ENCODE measurements at places on chromosomes 11 and 22.

GRCh38 chr11:66333896-66334604 is 2.2 kb downstream of the RIN1 start:
- no peak for DNase-seq

- no peak for DNase-seq
These were observed 48.8 kb upstream of the TTLL12 start for GRCh38 chr22:43235445-43236409.

DNA sequence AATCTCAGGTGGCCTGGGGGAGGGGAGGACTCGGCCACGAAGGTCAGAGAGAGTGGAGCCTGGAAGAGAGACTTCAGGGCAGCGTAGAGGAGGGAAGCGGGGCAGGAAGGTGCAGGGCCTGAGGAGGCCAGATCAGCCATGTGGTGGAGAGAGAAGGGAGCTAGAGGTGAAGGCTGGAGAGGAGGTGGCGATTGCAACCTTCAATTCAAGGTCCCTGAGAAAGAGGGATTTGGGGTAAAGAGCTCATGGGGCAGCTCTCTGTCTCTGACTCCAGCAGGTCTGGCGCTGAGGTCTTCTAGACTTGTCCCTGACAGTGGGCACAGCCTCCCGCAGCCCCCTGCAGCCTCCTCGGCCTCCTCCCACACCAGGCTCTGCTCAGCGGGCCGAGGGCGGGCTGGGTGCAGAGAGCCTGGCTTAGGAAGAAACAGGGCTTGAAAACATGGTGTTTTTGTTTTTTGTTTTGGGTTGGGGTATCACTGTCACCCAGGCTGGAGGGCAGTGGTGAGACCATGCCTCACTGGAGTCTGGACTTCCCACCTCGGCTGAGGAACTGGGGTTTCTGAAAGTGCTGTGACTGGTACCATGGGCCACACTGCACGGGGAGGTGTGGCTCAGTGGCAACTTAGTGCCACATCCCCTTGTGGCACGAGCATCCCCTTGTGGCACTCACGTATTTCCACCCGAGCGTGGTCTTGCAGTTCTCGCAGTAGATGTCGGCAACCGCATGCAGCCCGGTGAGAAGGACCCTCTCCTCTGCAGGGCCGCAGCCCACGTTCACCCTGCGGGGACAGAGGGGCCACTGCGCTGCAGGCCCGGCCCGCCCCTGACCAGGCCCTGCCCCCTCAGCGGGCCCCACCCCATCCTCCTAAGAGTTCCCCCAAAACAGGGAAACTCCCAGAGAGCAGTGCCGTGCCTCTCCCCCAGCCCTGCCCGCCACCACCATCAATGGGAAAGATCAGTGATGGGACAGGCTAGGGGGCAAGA is 32.6 kb downstream of the YPEL1 start:
- DNase-seq: no peak

DNA sequence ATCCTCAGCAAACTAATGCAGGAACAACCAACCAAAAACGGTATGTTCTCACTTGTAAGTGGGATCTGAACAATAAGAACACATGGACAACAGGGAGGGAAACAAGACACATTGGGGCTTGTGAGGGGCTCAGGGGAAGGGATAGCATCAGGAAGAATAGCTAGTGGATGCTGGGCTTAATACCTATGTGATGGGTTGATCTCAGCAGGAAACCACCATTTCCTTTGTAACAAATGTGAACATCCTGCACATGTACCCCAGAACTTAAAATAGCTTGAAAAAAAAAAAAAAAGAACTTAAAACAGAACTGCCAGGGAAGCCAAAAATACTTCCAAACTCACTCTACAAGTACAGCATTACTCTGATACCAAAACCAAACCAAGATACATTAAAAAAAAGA is 33.8 kb downstream of the CASP4 start:
- DNase-seq: no peak

DNA sequence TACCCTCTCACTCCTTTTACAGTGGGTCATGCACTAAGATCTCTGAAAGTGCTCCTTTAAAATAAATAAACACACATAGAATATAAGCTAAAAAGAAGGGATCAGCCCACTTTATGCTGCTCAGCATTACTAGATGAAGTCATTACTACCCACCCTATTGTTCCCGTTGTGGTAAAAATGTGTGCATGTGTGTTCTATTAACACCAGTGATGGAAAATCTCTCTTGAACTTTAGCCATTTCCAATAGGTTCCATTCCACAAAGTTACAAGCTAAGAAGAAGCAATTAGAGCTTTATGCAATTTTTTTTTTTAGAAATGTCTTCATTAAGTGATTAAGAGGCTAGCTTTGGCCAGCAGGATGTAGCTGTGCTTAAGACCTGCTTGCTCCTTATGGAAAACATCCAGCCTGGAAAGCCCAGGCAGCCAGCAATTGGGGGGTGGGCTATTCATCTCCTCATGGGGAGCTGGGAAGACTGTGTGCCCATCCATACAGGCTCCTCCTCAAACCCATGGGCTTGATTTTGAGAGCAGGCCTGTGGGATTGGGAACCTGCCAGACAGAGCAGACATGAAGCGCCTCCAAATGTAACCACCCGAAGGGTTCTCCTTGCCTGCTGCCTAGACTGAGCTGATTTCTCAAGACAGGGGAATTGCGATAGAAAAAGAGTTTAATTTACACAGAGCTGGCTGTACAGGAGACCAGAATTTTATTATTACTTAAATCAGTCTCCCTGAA is 92.9 kb upstream of the PARVA start:
- no peak for DNase-seq

- peak; percentile 64 for DNase-seq
These were observed 37.2 kb downstream of the CKAP5 start for GRCh38 chr11:46808799-46809431.

DNA sequence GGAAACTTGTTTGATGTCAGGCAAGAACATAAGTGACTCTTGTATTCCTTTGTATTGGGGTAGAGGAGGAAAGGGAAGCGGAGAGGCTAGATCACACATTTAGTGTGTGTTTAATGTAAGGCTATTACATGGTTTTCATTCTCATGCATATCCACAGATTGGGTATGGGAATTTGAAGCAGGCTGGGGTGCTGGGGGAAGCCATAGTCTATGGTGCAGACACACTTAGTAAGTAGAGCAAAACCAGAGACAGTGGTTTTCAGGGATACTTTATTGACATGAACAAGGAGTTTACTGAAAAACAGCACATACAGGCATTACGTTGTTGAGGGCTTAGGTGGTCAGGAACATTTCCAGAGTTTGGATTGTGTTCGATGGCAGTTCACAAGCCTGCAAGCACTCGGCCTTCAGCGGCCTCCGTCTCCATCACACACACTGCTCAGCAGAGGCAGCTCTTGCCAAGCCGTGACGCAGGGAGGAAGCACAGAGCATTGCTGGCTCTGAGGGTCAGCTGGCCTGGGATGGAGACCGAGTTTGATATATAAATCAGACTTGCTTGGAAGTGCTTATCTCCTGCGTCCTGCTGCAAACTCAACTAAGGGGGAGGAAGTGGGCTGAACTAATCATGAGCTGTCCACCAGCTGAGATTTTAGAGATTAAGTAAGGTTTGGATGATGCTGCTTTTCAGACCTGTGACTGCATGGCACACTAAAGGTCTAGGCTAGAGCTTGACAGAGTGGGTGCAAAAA is 25.3 kb downstream of the SCN3B start:
- DNase-seq: no peak

DNA sequence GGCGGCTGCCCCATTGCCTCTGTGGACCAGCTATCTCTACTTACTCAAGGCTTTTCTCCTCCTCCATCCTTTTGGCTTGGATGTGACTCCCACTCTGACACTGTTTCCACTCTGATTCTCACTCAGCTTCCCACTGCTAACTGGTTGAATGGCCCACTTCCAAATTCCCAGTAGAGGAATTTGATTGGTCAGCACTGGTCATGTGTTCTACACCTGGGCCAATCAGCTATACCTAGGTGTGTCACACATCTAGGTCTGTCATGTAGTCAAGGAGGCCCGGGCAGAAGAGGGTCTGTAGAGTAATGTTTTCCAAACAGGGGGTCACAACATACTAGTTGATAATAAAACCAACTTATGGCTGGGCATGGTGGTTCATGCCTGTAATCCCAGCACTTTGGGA is 53.3 kb downstream of the TPBGL start:
- DNase-seq: no peak

DNA sequence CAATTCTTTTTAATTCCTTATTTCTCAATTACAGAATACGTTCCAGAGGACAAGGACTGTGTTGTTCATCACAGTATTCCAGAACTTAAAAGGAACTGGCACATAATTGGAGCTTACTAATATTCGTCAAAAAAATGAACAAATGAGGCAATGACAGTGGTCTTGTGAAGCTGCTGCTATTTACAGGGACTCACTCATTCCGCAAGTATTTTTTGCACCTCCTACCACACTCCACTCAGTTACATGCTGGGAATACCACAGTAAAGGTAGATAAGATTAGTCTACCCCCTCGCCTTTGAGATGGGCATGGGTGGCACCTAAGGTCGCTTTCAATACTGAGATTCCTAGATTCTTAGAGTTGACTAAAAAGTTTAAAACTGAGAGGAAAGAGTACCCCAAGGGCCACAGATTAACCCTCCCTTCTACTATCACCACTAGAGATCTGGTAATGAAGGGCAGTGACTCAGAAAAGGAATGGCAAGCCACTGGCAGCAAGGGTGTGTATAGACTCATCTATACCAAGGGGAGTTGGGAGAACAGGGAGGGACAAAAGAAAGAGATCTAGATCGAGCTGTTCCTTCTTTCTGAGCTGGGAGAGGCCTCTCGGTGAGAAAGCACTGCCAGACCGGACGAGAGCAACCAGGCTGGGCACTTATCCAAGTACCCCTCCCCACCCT is 85.0 kb downstream of the RPL27A start:
- peak; percentile 64 for DNase-seq

- DNase-seq: peak; percentile 96
These were observed 12.2 kb upstream of the CDC42BPG start for GRCh38 chr11:64856382-64857227.

DNA sequence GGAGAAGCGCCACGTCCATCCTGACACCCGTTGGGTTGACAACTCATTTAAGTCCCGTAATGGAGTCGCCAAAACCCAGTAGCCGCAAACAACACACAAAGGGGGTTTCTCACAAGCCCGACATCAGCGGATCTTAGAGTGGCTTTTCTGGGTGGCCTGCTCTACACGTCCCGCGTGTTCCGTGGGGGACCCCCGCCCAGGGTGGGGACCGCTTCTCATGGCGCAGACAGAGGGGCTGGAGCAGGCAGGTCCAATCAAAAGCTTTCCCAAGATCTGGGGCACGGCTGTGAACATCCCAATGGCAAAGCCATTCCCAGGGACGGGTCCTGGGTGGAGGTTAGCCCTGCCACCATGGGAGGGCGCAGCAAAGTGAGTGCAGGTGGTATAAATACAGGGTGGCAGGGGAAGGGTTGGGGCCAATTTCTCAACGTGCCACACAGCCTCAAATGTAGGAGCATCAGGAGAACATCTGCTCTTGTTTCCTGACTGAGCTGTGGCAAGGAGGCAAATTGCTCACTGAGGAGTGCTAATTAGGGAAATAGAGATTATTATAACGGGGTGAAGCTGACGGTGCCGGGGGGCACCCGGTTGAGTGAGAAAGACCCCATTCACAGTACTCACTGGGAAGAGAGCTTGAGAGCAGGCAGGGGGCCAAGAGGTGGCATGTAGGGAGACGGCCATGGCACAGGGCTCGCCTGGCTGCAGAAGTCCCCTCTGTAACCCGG is 1447.2 kb downstream of the TBC1D22A start:
- no peak for DNase-seq

- no peak for DNase-seq
These were observed 76.6 kb downstream of the PKNOX2 start for GRCh38 chr11:125241104-125241503.

- no peak for DNase-seq
These were observed 28.3 kb upstream of the MS4A6A start for GRCh38 chr11:60211206-60211605.

DNA sequence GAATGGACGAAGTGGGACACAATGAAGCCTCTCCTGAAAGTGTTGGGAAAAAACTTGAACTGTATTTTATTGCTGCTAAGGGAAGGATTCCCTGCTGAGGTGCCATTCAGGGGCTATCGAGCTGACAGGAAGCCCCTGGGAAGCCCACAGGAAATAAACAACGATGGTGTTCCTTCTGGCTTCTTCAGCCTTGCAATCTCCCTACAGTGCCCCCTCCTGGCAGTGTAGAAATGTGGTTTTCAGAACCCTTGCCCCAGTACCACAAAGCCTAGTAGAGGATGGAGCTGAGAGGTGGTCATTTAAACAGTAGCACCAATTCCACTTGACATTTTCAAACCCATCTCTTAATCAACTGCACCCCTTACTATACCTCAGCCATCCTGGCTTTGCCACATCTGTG is 676.7 kb upstream of the ARHGAP42 start:
- no peak for DNase-seq

GRCh38 chr11:63855975-63856374 is 17.1 kb downstream of the MARK2 start:
- no peak for DNase-seq

DNA sequence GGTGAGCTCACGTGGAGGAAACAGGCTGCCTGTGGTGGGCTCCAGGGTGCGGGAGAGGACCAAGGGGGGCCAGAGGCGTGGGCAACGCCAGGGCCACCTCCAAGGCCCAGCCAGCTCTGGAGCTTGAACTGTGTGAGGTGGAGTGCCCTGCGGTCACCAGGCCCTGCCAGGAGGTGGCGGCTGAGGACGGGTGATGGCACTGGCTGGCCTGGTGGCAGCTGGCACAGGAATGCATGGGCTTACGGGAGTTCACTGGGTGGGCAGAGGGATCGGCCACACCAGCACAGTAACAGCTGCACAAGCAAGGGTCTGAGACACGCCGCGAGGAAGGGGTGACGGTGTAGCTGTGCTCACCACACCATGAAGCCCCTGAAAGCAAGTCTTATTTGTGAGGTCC is 15.8 kb downstream of the TOLLIP start:
- no peak for DNase-seq

DNA sequence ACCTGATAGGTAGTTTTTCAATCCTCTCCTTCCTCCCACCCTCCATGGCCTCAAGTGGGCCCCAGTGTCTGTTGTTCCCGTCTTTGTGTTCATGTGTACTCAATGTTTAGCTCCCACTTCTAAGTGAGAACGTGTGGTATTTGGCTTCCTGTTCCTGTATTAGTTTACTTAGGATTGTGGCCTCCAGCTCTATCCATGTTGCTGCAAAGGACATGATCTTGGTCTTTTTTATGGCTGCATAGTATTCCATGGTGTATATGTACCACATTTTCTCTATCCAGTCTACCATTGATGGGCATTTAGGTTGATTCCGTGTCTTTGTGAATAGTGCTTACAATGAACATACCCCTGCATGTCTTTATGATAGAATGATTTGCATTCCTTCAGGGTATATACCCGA is 54.1 kb upstream of the CFAP300 start:
- DNase-seq: no peak

GRCh38 chr11:64605244-64605560 is 14.2 kb downstream of the SLC22A12 start:
- DNase-seq: no peak

DNA sequence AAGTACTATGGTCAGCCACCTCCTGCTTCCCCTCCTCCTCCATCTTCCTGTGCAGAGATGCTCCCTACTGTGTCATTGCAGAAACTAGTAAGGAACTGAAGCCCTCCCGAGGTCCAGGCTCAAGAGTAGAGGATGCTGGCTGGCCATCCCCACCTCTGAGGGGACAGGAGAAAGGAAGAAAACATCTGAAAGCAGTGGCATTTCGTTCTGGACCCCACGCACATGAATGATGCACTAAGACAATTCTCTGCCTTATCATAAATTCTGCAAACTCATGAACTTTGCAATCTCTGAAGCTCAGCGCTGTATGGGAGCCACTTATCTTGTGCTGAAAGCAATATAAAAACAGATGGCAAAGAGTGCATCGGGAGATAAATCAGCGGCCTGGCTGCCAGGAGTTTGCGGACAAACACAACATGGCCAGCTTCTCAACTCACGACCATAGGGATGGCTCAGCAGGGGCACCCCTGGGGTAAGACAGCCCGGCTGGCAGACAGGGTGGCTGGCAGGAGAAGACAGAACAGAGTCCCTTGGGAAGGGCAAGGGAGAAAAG is 306.4 kb downstream of the NXPE2 start:
- DNase-seq: no peak
